EH (cell line): ENCODE measurements at places on chromosomes 2 and 18.

- no peak for DNase-seq
These were observed 235.1 kb downstream of the AGAP1 start for GRCh38 chr2:235728800-235729556.

GRCh38 chr2:176626796-176627195 lies 357.6 kb downstream of the MTX2 start:
- no peak for DNase-seq

- DNase-seq, result peak; percentile 7
These were observed 166.8 kb downstream of the KCNS3 start for GRCh38 chr2:18045230-18045629.

DNA sequence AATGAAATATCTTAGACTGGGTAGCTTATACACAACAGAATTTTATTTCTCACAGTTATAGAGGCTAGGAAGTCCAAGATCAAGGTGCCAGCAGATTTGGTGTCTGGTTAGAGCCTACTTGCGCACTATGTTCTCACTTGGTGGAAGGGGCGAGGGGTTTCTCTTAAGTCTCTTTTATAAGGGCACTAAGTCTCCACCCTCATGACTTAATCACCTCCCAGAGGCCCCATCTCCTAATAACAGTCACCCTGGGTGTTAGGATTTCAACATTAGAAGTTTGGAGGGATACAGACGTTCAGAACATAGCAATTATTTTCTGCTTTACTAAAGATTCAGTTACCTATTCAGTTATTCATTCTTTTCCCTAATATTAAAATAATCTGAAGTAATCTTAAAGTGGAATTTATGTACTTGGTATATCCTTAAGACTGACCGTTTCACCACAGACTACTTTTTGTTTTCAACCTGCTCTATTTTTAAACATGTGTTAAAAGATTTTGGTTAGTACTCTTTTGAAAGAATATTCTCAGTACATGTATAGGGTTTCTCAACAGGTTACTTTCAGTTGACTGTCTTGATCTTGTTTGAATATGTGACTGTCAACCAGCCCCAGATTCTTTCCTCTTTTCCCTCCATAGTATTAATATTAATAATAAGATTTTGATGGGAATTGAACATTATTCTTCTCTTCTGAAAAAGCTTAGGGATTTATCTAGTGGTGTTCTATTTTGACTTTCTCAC lies 130.0 kb downstream of the TAF4B start:
- DNase-seq, result no peak
